ENCODE measurements at places on chromosomes 16 and 17.

DNA sequence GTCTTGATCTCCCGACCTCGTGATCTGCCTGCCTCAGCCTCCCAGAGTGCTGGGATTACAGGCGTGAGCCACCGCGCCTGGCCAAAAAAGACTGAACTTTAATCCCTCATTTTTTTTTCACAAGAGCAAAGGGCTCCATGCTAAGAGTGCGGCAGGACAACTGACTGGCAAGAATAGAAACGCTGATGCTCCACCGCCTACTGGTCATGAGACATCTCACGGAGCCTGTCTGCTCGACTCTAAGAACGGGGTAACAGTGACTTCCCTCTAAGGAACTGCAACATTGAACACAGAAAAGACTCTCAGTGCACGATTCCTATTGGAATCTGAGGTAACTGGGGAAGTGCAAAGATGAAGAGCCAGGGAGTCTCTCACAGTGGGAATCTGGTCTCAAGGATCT, 23.9 kb downstream of the HIGD1B start:
- no peak for DNase-seq

DNA sequence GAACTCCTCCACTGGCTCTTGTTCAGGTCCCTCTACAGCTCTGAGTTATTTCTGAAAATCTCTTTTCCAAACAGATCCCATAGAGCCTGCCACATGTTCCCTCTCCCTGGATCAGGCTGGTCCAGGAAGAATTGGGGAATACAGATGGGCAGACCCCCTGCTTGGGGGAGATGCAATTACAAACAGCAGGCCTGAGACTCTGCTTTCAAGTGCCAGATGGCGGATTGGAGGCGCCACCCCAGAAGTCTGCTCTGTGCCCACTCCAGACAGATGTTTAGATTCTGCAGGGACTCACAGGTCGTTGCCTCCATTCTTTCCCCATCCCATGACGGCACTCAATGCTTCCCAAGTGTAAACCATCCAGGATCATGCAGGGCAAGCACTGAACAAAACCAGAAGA, 316.6 kb downstream of the SLC39A11 start:
- no peak for DNase-seq

- DNase-seq: no peak
Observed at GRCh38 chr17:78128551-78129350, at the start of gene TMC6. TMC6 (minus strand) TSS chr17:78128755; CDS start chr17:78126832, 1,923 bp downstream.

- no peak for DNase-seq
Observed at GRCh38 chr16:67537636-67538591, 9.3 kb downstream of the RIPOR1 start.

- no peak for DNase-seq
Observed at GRCh38 chr16:89049484-89050118, 44.1 kb upstream of the ACSF3 start.

Data from esophagus squamous epithelium (tissue), 5 donors.